ENCODE measurements at places on chromosomes 16 and 17.

DNA sequence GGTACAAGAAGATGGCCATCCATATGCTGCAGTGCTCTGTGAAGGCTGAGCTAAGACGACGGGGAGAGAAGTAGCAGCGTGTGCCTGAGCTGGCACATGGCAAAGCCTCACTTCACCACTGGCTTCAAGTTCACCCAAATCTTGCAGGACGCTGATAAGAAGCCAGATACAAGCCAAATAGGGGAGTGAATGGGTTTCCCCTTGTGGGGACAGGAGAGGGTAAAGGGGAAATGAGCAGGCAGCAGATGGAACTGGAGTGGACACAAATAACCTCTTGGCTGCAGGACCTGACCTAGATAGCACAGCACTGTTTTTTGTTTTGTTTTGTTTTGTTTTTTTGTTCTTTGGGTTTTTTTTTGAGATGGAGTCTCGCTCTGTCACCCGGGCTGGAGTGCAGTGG is 21.0 kb upstream of the PITPNA start:
- no peak for DNase-seq

DNA sequence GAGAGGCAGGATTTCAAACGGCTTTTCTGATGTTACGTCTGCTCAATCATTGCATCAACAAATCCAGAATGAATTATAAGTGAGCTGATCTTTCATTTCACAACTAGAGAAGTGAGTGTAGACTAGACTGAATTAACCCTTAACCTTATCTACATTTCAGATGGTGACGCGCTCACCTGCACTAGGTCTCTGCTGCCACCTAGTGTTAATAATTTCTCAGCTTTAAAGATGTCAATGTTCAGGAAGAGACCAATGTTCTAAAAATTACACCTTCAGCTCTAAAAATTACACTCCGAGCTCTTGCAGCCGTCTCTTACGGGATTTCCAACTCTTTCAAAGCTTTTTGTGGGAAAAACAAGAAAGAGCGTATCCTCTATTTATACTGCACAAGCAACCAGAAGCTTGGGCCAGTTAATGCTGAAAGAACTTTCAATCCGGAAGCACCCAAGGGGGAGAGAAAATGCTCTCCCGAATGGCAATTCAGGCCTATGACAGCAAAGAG is 88.2 kb upstream of the FA2H start:
- peak; percentile 18 for DNase-seq

GRCh38 chr17:44792276-44792675 is 33.5 kb downstream of the ADAM11 start:
- DNase-seq = no peak

GRCh38 chr17:56099649-56100048 is 53.6 kb upstream of the ANKFN1 start:
- DNase-seq = no peak

GRCh38 chr17:79864617-79865250 is 25.5 kb upstream of the CBX4 start:
- no peak for DNase-seq

DNA sequence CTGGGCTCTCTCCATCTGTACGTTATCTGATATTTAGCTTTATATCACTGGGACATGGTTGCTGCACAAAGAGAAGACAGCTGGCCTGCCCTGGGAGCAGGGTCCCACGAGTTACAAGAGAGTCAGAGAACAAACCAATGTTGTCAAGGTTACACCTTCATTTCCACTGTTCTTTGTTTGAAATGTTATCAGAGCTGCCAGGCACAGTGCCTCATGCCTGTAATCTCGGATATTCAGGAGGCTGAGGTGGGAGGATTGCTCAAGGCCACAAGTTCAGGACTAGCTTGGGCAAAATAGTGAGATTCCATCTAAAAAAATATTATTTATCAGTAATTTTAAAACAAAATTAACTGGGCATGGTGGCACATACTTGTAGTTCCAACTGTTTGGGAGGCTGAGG is 34.6 kb downstream of the ATP6V0A1 start:
- DNase-seq = no peak

DNA sequence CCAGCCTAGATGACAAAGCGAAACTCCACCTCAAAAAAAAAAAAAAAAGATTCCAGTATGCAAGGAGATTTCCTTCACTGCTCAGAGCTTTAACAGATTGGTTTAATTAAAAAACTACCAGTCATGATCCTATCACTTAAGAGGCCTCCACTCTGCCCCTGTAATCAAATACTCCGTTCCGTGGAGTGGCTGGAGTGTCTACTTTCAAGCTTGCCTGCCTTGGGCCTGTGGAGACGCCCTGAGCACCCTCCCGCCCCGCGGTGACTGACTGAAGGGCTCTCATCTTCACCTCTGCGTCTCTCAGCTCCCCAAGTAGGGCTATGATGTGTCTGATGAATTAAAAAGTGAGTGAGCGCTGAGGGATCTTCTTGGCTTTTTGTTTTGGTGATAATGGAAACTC is 25.3 kb upstream of the TRPV3 start:
- DNase-seq = no peak

GRCh38 chr16:72722552-72722951 is 325.4 kb downstream of the ZFHX3 start:
- DNase-seq = peak; percentile 20

DNA sequence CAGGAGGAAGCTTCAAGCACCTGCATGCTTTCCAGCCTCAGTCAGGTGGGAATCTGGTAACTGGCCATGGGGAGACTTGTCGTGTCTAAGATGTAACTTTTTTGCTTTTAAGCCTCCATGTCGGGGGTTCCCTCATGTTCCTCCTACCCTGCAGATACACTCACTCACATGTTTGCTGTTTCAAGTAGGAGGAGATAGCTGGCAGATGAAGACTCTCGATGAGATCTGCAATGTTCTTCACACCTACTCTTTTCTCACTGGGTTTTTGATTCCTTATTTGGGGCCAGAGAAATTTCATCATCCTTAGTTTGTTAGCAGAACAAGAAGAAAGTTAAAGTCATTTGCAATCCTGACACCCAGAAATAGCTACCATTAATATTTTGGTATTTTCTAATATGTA is 24.7 kb downstream of the UTP4 start:
- DNase-seq = no peak

DNA sequence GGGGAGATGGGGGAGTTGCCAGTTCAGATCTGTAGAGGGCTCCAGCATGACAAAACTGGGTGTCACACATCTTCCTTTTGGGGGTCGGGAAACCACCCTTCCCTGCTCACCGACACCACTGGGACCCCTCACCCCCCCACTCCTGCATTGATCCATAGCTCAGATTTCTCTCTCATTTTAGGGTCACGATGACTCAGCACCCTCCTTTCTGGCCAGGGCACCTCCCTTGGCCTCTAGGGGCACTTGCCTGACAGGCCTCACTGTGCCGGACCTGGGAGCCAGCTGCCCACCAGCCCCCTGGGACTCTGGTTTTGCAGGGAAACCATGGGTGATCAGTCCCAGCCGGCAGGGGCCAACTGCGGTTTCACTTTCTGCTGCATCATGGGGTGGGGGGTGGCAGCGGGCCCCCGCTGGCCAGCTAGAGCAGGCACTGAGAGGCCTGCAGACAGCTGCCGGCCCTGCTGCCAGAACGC is 239.4 kb downstream of the MRTFB start:
- no peak for DNase-seq

DNA sequence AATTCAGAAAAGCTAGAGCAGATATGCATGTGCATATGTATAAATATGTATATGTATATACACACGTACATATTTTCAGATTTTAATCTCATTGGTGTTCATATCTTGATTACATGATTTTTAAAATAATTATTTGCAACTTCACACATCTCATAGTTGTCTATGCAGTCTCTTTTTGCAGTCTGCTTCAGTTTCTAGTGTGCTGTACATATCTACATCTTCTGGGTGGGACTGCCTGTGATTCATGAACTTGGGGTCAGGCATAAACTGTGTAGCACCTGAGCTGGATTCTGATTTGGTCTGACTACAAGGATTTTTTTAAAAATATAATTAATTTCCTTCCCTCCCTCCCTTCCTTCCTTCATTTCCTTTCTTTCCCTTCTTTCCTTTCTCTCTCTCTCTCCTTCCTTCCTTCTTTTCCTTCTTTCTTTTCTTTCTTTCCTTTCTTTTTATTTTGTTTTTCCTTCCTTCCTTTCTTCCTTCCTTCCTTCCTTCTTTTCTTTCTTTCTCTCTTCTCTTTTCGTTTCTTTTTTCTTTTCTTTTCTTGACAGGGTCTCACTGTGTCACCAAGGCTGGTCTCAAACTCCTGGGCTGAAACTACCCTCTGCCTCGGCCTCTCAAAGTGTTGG is 96.5 kb downstream of the TANGO6 start:
- no peak for DNase-seq

GRCh38 chr16:90050969-90051368 is 26.2 kb downstream of the PRDM7 start:
- DNase-seq = no peak

GRCh38 chr17:49210158-49211029 is at the start of the genes ABI3 and GNGT2:
TSS of gene ABI3 (plus strand) at chr17:49210707. CDS start at chr17:49210725, 18 bp downstream.
TSS of gene GNGT2 (minus strand) at chr17:49210574. CDS start at chr17:49207422, 3,152 bp downstream.
- no peak for DNase-seq

DNA sequence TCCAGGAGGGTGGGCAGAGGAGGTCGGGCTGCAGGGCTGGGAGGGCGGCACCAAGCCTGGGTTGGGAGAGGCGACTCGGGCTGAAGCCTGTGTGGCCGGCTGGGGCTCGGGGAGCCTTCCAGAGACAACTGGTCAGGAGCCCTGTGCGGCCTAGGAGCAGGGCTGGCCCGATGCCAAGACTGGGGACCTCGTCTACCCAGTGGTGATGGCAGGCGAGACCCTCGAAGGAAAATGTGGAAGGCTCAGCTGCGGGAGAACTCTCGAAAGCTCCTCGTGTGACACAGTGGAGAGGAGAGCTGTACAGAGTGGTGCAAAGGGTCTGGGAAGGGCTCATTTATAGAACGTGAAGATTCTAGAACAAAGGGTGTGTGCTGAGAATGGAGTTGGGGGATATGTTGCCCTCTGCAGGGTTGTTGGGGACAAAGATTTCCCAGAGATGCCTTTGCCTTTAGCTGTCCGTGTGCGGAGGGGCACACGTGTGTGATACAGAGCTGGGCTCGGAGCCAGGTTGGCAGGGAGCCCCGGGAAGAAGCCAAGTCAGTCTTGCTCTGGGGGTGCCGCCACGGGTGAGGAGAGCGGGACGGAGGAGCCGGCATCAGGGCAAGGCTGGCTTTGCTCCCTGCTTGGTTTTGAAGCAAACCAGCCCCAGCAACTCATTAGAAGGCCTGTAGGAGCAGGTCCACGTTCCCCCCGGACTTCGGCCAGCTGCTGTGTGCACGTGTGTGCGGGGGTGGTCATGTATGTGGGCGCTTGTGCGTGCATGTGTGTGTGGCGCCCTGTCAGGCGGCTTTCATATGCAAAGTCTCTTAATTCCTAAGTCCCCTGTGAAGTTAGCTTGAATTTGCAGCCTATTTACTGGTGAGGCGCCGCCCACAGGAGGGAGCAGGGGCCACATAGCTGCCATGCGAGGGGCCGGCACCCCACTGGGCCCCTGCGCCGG is 132.4 kb upstream of the CHMP6 start:
- no peak for DNase-seq

DNA sequence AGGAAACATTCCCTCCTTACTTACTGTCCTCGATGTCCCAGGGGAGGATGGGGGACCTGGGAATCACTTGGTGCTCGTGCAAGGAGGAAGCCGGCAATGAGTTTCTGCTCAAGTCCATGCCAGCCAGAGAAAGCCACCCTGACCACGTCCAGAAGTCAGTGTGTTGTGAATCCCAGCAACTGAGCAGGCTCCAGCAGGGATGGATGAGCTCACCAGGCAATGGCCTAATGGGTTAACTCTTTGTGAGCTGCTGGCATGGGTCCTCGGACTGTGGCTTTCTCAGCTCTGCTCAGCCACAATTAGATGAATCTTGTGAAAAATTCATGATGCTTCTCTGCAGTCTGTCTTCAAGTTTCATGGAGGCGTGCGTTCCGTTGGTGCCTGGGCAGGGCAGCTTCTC is at the start of gene PIRT:
Gene PIRT, minus strand, starts transcription at position 167 of the 400 bp plus-strand sequence. CDS start 12,442 bp downstream, outside the sequence.
- DNase-seq = no peak

- DNase-seq = no peak
Observed at GRCh38 chr16:81866820-81867440, 87.8 kb downstream of the PLCG2 start.

- DNase-seq = no peak
Observed at GRCh38 chr16:15983898-15984297, 34.5 kb downstream of the ABCC1 start.

DNA sequence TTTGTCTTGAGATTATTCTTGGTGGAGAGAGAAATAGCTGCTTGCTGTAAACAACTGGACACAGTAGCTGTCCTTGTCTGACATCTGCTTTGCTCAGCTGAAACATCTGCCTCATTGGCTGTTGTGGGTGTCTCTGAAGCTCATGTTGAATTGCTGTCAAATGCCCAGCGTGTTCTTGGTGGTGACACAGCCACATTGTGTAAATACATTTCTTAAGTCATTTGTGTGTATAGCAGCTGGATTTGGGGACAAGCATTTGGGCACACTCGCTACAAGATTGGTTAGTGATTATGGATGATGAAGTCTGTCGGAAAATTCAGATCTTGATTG is 5.3 kb downstream of the FAM234A start:
- DNase-seq = no peak

DNA sequence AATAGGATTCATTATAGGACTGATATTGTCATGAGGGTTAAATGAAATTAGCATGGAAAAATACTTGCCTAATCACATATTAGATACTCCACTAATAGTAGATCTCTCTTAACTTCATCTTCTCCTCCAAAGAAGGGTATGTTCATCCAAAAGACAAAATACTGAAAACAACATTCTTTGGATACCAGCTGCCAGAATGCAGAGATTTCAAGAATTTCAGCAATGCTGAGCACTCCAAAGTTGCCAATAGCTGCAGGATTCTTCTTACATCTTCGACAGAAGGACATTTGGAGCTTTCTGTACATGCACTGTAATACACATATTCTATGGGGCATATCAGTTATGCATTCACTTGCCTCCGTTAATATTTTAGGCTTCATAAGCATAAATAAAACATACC is 436.5 kb downstream of the HAPSTR1 start:
- no peak for DNase-seq

GRCh38 chr16:47461598-47462266 is 601 bp downstream of the PHKB start:
- DNase-seq = no peak

- DNase-seq = no peak
Observed at GRCh38 chr16:85844786-85845185, 45.3 kb downstream of the COX4I1 start.

DNA sequence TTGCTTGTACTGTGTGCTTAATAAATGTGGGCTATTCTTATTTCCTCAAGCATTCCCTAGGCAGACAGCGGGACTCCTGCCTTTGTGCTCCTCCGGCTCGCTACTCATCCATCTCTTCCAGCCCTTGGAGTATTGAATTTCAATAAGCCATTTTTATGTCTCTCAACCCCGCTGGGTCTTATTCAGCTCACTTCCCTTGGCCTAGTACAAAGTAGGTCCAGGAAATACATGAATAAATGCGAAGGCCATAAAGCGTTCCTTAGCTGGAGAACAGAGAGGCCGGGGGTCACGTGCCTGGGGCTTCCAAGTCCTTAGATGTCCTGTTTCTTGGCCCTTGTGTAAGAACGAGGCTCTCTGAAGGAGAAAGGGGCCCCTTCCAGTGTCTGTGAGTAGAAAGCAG is 236.7 kb upstream of the ASIC2 start:
- no peak for DNase-seq

All from NCI-H774 (cell line).